ENCODE measurements at places on chromosomes 4 and X. TPM values are rescaled to one million over a fixed set of nuclear protein-coding genes. Genes with fewer than 3 reads are reported as not detected.
A peak's percentile ranks its signal among the peaks of the same experiment; 100 is the strongest.

GRCh38 chr4:116531870-116532269 is 553.5 kb downstream of the TRAM1L1 start:
- no peak for DNase-seq

- DNase-seq = no peak
Measured at GRCh38 chr4:74503580-74503979, 58.6 kb downstream of the AREG start.

DNA sequence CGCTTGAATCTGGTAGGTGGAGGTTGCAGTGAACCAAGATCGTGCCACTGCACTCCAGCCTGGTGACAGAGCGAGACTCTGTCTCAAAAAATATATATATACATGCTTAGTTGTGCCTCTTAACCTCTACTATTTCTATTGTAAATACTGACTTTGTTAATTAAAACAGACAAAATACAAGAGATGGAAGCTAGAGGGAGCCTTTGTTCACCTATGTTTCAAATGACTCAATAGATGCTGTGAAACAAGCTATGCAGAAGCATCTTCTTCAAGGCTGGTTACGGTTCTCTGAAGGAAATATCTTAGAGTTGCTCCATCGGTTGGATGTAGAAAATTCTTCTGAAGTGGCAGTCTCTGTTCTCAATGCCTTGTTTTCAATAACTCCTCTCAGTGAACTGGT is 6.2 kb downstream of the NCAPG start:
- DNase-seq = peak; percentile 29

DNA sequence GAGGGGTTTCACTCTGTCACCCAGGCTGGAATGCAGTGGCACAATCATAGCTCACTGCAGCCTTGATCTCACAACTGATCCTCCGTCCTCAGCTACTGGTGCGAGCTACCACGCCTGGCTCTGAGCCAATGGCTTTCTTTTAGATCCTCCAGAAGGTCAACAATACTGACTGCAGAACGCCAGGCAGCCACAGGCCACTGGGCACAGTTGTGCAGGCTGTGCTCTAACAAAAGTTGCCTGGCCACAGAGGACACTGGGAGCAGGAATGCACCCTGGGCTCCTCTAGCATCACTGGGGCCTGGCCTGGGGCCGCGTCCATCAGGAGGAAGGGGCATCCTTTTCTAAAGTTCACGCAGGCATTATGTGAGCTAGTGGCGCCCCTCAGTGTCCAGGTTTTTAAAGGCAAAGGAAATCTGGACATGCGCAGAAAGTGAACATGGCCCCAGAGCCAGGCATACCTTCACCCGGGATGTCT is 14.9 kb upstream of the PORCN start:
- no peak for DNase-seq

- no peak for DNase-seq
Measured at GRCh38 chr4:94880956-94881355, 123.2 kb downstream of the BMPR1B start.

DNA sequence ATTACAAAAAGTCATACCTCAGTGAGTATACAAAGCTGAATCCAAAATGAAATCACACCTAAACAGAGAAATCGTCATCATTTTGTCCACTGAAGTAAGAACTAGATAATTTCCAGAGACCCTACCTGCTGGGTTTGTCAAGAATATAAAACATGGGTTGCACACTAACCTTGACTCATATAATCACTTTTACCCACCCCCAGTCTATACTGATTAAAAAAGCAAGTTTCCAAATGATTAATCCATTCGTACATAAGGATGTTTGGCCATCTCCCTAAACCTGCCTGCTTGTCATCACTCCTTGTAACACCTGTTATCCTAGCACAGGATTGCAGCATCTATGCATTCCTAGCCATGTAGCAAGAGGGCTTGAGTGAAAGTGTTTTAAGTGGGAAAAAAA is 4.7 kb downstream of the RAP2C start:
- no peak for DNase-seq

GRCh38 chr4:84677995-84678394 is 95.1 kb downstream of the CDS1 start:
- DNase-seq = no peak

GRCh38 chr4:185744488-185744862 is 67.5 kb downstream of the SORBS2 start:
- no peak for DNase-seq

GRCh38 chr4:6768539-6768905 is 14.0 kb upstream of the KIAA0232 start:
- DNase-seq = no peak

- DNase-seq = no peak
Measured at GRCh38 chrX:30982467-30982866, 89.4 kb downstream of the FTHL17 start.

DNA sequence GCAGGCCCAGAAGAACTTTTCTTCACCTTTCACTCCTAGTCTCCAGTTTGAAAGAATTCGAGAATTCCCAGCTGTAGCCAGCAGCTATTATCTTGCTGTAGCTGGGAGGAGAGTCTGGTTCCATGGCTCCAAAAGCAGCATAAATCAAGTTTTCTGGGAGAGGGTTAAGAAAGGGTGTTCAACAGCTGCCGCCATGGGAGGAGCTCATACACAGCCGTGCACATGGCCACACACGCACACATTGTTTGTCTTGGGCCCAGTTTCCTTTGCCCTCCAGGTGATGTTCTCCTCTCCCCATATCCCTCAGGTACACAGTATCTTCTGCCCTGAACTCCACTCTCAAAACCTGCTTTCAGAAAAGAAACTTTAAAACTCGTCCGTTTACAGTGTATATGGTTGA is 4.1 kb upstream of the GPC3 start:
- no peak for DNase-seq

DNA sequence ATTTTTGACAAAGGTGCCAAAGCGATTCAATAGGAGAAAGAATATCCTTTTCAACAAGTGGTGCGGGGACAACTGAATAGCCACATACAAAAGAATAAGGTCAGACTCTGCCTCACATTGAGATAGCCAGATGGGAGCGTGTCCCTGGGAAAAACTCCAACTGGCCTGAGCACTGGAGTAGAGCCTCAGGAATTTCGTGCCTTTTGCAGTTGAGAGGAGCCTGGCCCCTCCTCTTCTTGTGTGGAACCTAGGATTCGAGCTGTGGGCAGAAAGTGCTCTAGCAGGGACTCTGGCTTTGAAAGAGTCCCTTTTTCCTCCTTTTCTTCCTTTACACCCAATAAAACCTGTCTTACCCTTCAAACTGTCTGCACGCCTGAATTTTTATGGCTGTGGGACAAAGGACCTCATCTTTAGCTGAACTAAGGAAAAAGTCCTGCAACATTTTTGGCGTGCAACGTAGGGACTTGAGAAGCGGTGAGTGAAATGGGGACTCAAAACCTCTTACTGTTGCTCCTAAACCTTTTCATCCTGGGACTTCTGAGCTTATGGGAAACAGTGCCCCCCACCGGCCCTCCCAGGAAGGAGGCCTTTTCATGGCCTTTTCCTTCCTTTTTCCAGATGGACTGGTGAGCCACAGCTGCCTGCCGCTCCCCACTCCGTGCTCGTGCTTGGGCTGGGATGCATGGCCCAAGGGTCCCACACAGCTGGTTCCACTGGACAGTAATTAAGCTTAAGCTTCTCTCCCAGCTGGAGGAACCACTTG is 68.6 kb downstream of the BMP15 start:
- DNase-seq = no peak

DNA sequence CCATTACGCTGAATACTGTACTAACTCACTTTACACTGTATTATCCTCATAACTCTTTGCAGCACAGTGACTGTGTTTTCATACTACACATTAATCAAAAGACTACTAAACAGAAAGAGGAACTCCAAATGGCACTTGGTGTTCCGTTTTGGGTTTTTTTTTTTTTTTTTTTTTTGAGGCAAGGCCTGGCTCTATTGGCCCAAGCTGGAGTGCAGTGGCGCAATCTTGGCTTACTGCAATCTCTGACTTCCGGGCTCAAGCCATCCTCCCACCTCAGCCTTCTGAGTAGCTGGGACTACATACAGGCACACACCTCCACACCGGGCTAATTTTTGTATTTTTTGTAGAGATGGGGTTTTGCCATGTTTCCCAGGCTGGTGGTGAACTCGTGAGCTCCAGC is 10.7 kb downstream of the KLHL8 start:
- DNase-seq = peak; percentile 39

DNA sequence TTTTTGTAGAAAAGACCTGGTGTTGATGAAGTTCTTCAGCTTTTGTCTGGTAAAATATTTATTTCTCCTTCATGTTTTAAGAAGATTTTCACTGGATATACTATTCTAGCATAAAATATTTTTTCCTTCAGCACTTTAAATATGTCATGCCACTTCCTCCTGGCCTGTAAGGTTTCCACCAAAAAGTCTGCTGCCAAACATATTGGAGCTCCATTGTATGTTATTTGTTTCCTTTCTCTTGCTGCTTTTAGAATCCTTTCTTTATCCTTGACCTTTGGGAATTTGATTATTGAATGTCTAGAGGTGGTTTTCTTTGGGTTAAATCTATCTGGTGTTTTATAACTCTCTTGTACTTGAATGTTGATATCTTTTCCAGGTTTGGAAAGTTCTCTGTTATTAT is 35.6 kb upstream of the NMU start:
- no peak for DNase-seq

DNA sequence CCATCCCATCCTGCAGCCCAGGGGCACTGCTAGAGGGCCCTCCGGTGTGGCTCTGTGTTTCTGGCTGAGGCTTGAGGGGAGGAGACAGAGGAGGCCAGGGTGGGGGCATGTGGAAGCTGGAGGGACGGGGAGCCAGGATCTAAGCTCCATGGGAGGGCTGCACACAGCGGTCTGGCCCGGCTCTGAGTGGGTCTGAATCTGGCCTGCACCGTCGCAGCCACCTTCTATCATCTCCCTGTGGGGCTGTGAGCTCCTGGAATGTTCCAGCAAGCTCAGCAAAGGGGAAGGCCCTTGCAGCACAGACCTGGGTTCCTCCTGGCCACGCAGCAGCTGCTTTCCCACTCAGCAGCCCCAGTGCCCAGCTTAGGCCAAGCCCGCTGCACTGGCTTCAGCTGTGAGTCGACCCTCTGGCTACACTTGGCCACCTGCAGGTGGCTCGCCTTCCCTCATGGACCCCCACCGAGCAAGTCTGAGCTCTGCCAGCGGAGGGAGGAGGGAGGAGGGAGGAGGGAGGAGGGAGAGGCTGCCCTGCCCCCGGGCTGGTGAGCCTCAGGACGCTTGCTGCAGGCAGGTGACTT is 5.3 kb downstream of the NKX1-1 start:
- no peak for DNase-seq

DNA sequence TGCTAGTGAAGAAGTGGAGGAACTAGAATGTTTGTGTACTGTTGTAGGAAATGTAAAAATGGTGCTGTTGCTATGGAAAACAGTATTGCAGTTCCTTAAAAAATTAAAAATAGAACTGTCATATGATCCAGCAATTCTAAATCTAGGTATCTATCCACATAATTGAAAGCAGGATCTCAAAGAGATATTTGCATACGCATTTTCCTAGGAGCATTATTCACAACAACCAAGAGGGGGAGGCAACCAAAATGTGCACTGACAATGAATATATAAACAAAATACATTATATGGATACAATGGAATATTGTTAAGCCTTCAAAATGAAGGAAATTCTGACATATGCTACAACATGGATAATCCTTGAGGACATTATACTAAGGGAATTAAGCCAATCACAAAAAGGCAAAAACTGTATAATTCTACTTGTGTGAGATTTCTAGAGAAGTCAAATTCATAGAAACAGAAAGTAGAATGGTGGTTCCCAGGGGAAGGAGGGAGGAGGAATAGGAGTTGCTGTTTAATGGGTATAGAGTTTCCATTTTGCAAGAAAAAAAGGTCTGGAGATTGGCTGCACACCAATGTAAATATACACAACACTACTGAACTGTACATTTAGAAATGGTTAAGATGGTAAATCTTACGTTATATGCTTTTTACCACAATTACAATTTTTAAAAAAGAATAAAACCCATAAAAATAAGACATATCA is 35.6 kb upstream of the KCNE5 start:
- no peak for DNase-seq

GRCh38 chrX:48578661-48579128 is 4.4 kb downstream of the RBM3 start:
- DNase-seq = no peak

The BEND2 gene
- not detected for polyA plus RNA-seq

The TENM3 gene
- polyA plus RNA-seq = not detected

The FGF2 gene
- not detected for polyA plus RNA-seq

The ARX gene
- not detected for polyA plus RNA-seq

The LEF1 gene
- polyA plus RNA-seq = 28.7 TPM

The CENPU gene
- polyA plus RNA-seq = 3.4 TPM

The DKK2 gene
- polyA plus RNA-seq = not detected

The WNK3 gene
- not detected for polyA plus RNA-seq

The HERC5 gene
- 12.1 TPM for polyA plus RNA-seq

The GLUD2 gene
- 0.42 TPM for polyA plus RNA-seq

The PRR32 gene
- not detected for polyA plus RNA-seq
